AG20443 (cell line): ENCODE measurements at places on chromosomes 3 and 15.

- no peak for DNase-seq
Measured at GRCh38 chr3:36032180-36033047, 347.9 kb upstream of the STAC start.

GRCh38 chr3:24185738-24186384 is 240.8 kb downstream of the NR1D2 start:
- DNase-seq, result peak; percentile 56

- no peak for DNase-seq
Measured at GRCh38 chr3:27392950-27393679, 23.9 kb upstream of the NEK10 start.

GRCh38 chr15:65856821-65857455 is 12.4 kb upstream of the RAB11A start:
- peak; percentile 53 for DNase-seq

DNA sequence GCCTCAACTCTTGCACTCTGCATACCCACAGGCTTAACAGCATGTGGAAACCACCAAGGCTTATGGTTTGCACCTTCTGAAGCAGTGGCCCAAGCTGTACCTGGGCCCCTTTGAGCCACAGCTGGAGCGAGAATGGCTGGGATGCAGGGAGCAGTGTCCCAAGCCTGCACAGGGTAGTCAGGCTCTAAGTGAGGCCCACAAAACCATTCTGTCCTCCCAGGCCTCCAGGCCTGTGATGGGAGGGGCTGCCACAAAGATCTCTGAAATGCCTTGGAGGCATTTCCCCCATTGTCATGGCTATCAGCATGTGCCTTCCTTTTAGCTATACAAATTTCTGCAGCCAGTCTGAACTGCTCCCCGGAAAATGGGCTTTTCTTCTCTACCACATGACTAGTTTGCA is 12.5 kb upstream of the CMSS1 start:
- DNase-seq, result no peak

DNA sequence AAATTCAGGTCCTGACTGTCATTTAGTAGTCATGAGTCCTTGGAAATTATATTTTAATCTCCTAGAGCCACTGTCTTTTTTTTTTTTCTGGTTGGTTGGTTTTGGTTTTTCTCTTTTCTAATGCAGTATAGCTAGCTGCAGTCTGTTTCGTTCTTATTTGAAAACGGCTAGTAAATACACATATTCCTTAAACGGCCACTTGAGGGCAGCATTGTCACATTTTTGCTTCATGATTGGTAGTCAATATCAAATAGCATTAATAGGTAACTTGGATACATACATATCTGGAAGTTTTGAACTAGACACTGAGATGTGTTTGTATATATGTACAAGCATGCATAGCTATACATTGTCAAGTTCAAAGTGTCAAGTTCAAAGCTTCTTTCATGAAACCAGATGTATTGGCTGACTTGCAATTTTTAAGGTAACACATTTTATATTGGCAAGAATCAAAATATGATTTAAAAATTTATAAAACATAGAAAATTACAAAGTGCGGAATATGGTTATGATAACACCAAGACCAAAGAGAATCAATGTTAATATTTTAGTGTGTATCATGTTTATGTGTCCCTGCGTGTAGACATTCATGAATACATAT is 22.5 kb downstream of the GABRA5 start:
- peak; percentile 46 for DNase-seq

GRCh38 chr3:143081844-143082778 is 37.5 kb upstream of the CHST2 start:
- no peak for DNase-seq

GRCh38 chr15:50786871-50787270 is 21.4 kb upstream of the SPPL2A start:
- DNase-seq, result no peak

- no peak for DNase-seq
Measured at GRCh38 chr3:116155841-116156240, 289.4 kb downstream of the LSAMP start.

DNA sequence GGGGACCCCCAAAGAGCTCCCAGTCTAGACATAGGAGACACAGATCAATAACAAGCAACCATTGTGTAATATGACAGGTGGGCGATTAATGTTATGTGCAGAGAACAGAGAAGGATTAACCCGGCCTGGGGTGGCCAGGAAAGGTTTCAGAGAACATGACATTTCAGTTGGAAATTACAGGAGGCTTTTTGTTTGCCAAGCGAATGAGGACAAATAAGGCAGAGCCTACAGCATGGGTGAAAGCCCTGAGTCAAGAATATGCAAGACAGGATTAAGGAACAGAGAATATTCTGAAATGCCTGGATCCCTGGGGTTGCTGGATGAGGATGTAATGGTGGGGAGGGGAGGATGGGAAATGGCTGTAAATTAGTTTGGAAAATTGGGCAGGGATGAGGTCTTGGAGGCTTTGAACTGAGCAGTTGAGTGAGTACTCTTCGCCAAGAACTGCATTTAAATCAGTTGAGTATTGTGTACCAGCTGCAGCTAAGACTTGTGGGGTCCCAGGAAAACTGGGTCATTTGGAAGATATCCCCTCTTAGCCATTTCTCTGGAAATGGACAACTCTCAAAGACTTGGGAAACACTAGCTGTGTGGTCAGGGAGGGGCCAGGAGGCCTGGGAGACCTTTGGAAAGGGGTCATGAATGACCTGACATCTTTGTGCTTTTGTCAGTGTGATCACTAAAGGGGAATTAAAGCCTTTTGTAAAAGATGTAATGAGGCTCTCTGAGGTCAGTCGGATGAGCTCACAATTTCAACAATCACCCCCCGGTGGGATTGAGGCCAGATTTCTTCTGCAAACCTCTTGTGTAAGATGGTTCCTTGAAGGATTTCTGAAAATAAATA is 198.6 kb upstream of the NR2E3 start:
- no peak for DNase-seq

- no peak for DNase-seq
Measured at GRCh38 chr3:53518495-53518981, 24.1 kb downstream of the CACNA1D start.

GRCh38 chr15:48945386-48945785 is 18.3 kb downstream of the SHC4 start:
- no peak for DNase-seq

DNA sequence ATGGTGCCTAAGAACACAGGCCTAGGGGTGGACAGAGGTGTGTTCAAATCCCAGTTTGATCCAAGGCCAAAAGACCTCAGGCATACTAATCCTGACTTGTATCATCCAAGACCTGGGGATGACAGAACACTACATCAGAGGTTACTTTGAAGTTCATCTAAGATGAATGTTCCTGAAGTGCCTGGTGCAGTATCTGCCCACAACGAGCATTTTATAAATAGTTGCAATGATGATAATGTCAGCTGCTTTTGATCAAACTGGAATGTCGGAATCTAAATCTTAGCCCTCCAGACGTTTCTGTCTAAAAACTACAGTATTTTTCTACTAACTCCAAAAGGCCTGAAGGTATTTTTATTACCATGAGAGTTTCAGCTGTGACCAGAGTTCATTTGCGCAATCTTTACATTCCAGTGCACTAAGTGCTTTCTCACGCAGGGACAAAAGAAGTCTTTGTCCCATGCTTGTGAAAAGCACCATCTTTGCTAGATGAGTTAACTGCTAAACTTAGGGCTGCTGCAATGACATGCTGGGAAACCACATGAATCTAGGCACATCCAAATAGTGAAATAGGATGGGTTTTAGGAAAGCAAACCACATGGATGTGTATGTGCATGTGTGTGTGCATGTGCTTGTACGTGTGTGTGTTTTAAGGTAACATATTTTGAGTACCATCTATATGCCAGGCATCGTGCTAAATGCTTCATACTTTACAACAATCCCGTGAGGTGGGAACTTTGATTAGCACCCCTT is 18.1 kb downstream of the ANXA2 start:
- peak; percentile 74 for DNase-seq

GRCh38 chr3:59605944-59606534 is 556.2 kb upstream of the CFAP20DC start:
- no peak for DNase-seq

GRCh38 chr3:194824100-194824499 is 138.4 kb downstream of the FAM43A start:
- DNase-seq, result no peak

GRCh38 chr3:56782906-56783305 is 18.8 kb downstream of the ARHGEF3 start:
- no peak for DNase-seq

DNA sequence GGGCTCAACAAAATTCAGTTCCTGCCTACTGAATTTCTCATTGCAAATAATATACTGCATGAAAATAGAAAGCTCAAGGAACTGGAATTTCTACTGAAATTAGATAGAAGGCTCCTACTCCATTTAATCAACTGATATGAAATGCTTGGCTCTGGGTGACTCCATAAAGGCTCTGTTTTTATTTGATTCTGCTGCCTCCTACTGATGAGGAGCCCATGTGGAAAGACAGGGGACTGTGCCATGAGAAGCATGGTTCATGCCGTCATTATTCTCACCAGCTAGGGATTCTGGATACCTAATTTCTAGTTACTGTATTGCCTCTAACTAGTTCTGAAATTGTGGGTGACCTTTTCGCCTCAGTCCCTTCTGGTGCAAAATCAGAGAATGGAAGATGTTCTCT is 366.2 kb upstream of the DPH6 start:
- peak; percentile 13 for DNase-seq

DNA sequence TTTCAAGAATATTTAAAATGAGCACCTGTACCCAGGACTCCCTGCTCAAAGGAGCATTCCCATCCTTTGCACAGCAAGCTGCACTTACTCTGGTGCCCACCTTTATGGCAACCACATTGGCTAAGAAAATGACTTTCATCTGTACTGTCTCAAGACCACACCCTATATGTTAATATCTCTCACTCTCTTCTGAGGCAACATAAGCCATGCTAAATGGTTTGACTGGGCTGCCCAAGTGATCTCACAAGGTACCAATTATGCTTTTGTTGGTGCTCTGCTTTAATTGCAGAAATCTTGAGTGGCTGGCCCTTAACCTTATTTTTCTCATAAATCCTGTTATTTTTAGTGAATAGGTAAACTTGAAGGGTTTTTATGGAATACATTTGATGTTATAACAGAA is 17.7 kb downstream of the RYK start:
- no peak for DNase-seq

GRCh38 chr15:75639191-75639708 is 774 bp downstream of the IMP3 start:
- no peak for DNase-seq
